ENCODE measurements at places on chromosomes 2 and 18.

DNA sequence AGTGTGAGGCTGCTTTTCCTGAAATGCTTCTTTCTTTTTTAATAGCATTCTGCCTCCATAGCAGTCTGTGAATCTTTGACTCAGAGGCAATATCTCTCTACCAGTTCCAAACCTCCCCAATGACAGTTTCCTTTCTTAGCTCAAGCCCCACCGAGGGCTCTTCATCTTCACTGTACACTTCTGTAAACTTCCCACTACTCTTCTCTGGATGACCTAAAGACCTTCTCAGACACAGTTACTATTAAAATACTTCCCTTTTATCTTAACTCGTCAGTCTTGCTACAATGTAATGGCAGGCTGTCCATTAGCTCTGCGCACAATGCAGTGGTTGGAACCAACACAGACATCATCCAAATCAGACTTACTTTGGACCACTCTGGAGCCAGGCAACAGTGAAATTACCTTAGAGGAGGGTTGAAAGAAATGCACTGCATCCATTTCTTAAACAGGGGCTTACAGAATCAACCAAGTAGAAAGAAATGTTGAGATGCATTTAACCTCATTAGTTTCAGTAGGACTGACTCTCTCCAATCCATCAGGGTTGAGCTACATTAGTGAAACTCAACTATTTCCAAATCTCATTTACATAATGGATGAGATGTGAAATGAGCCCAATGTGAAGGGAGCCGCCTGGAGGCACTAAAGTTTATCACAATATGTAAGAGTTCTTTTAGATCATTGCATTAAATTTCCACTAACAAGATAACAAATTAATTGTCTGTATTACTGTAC, 343.8 kb downstream of the SETBP1 start:
- no peaks in the 10 kb centered on the region for H3K27me3 ChIP-seq
- no peak overlapping the region for H3K4me3 ChIP-seq
- DNase-seq: no peak
- no peaks in the 10 kb centered on the region for H3K4me1 ChIP-seq
- H3K27ac ChIP-seq: no peak overlapping the region
- H3K36me3 ChIP-seq: no peaks in the 10 kb centered on the region

DNA sequence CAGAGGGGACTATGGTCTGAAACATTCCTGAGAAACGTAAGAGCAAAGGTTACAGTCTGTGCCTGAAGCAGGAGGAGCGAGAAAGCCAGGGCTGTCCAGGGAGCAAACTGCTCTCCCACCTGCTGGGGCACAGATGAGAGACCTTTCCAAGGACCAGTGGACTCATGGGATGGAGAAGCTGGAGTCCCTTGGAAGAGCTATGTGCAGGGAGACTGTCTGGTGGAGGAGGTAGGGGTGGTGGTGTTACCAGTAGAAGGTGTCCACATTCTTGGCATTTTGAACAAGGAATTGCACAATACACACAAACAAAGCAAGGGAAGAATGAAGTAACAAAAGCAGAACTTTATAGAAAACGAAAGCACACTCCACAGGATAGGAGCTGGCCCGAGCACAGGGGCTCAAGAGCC, 97.9 kb upstream of the CYRIA start:
- no peak overlapping the region for H3K4me3 ChIP-seq
- H3K27me3 ChIP-seq: no peaks in the 10 kb centered on the region
- H3K27ac ChIP-seq: no peak overlapping the region
- no peaks in the 10 kb centered on the region for H3K4me1 ChIP-seq
- no peaks in the 10 kb centered on the region for H3K36me3 ChIP-seq
- no peak for DNase-seq

GRCh38 chr2:233519787-233520611, 46.6 kb downstream of the USP40 start:
- H3K27ac ChIP-seq: peak overlapping the region; percentile 21
- no peaks in the 10 kb centered on the region for H3K4me1 ChIP-seq
- H3K4me3 ChIP-seq: no peak overlapping the region
- H3K27me3 ChIP-seq: no peaks in the 10 kb centered on the region
- DNase-seq: no peak
- no peaks in the 10 kb centered on the region for H3K36me3 ChIP-seq

- DNase-seq: no peak
- no peak overlapping the region for H3K27ac ChIP-seq
- H3K27me3 ChIP-seq: no peaks in the 10 kb centered on the region
- no peaks in the 10 kb centered on the region for H3K4me1 ChIP-seq
- no peak overlapping the region for H3K4me3 ChIP-seq
- H3K36me3 ChIP-seq: no peaks in the 10 kb centered on the region
Observed at GRCh38 chr18:35770376-35771014, 189.0 kb downstream of the GALNT1 start.

GRCh38 chr2:222813177-222813843, 47.5 kb upstream of the ACSL3 start:
- no peaks in the 10 kb centered on the region for H3K36me3 ChIP-seq
- no peaks in the 10 kb centered on the region for H3K27me3 ChIP-seq
- H3K4me1 ChIP-seq: no peaks in the 10 kb centered on the region
- H3K4me3 ChIP-seq: no peak overlapping the region
- no peak for DNase-seq
- H3K27ac ChIP-seq: no peak overlapping the region

GRCh38 chr18:3547891-3548615, 98.1 kb downstream of the TGIF1 start:
- no peak overlapping the region for H3K27ac ChIP-seq
- no peak for DNase-seq
- H3K4me1 ChIP-seq: peaks cover 7% of the 10 kb centered on the region
- H3K27me3 ChIP-seq: no peaks in the 10 kb centered on the region

DNA sequence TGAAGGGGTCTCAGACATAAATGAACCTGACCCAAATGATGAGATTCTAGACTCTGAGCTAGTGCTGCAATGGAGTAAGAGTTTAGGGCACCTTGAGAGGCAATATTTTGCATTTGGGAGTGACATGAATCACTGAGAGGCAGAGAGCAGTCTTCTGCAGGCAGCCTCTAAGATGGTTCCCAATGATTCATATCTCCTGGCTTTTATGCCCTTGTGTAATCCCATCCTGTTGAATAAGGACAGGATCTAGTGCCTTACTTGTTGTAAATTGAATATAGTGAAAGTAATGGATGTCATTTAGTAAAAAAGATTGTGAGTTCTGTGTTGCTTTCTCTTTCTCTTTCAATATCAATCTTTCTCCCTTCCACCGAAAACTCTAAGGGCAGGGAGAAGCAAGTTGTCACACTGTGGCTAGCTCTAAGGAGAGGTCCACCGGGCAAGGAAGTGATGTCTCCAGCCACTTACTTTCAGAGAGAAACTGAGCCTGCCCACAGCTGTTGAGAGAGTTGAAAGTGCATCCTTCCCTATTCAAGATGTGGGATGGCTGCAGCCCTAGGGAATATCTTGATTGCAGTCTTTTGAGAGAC, 144.7 kb downstream of the TRIB2 start:
- peaks cover 10% of the 10 kb centered on the region for H3K4me1 ChIP-seq
- no peak overlapping the region for H3K4me3 ChIP-seq
- no peaks in the 10 kb centered on the region for H3K27me3 ChIP-seq
- H3K36me3 ChIP-seq: no peaks in the 10 kb centered on the region
- DNase-seq: no peak
- peak overlapping the region; percentile 32 for H3K27ac ChIP-seq
